ENCODE measurements at places on chromosomes 2 and 18. TPM values are rescaled to one million over a fixed set of nuclear protein-coding genes. Genes with fewer than 3 reads are reported as not detected.

DNA sequence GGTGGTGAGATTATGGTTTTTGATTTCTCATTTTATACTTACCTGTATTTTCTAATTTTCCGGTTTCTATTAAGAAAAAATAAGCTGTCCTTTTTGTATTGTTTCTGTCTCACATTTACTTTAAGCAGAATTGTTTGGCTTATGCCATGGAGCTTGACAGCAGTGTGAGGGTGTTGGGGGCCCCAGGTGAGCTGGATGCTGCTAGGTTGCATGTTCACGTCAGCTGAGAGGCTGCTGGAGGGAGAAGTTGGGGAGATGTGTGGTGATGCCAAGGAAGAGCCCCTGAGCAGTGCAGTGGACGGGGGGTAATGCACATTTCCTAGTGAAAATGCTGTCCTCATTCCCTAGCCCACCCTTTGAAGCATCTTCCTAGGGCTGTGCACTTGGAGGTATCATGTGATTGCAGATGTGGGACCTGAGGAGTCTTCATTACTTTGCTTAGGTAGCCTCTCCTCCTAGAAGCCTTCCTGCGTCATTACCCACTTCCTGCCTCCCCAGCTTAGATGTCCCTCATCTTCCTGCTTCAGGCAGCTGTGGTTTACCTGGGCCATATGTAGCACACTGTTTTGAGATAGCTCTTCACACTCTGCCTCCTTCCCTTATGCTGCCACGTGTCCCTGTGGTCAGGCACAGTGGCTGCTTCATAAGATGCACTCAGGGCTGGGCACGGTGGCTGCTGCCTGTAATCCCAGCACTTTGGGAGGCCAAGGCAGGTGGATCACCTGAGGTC is 16.2 kb downstream of the ATG16L1 start:
- no peak for DNase-seq

- DNase-seq = no peak
Measured at GRCh38 chr2:219958941-219959340, 331.5 kb downstream of the SLC4A3 start.

GRCh38 chr2:88892788-88893187 is 201.3 kb downstream of the RPIA start:
- no peak for DNase-seq

DNA sequence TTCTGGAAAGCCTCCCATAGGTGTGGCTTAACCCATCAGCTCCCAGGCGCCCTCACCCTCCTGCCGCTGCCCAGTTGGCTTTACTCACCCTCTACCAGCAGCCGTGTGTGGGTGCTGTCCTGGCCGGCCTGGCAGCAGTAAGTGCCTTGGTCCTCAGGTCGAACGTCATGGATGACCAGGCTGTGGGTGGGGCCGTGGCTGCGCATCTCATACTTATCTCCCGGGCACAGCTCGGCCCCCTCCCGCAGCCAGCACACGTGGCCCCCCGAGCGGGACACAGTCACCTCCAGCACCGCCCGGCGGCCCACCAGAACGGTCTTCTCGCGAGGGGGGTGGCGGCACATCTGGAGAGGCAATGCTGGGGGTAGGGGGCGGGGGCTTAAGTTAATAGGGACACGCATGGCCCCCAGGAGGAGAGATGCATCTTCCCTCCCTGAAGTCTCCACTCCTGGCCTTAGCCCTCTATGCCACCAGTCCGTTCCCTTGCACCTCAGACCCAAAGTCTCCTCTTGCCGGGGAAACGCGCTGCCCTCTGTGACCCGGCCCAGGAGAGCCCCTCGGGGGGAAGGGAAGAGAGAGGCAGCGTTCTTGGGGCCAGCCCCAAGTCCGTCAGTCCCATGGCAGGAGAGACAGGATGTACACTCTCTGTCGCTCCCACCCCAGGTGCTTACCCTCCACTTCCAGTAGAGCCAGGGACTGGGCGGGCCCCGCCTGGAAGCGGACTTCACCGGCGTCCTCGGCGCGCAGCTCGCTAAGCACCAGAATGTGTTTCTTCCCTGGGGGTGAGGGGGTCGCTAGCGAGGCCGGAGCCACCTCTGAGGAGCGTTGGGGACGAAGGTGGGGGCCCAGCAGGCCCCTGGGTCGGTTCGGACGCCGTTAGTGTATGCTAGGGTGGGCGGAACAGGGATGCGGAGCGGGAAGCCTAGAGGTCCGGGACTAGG is 7.9 kb downstream of the TMEM198 start:
- DNase-seq = peak; percentile 58

GRCh38 chr2:201984800-201985525 is 48.7 kb upstream of the FZD7 start:
- DNase-seq = peak; percentile 33

DNA sequence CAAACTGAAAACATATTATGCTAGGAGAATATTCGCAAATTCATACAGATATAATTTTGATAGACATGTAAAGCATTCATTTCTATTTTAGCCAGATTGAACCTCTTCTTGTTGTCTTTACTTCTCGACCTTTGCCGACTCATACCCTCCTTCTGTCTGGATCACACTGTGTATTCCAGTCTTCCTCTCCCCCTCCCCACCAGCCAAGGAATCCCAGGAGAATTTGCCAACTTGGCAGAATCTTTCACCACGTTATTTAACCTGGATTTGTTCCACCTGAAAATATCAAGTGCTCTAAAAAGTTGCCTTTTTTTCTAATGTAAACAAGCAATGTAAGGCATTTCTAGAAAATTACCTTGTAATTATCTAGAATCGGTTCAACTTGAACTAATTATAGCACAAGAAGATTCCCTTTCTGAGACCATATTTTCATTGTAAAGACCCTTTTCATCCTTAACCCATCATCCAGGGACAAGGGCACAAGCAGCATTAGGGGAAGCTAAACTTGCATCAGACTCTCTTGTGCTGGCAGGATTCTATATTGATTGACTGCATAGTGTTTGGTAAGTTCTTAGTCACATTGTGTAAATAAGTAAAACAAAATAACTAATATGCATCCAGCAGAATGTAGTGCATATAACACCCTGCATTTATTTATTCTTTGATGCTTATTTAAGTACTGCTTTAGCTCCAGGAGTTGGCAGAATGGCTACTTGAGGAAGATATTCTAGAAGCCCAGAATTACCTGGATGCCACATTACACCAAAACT is 1328.7 kb upstream of the NXPH2 start:
- DNase-seq = no peak

- DNase-seq = no peak
Measured at GRCh38 chr2:239677453-239678185, 276.8 kb upstream of the HDAC4 start.

GRCh38 chr2:172822585-172822984 is 86.9 kb downstream of the RAPGEF4 start:
- no peak for DNase-seq

RAB27B gene
- 1.1 TPM for total RNA-seq

IL1F10 gene
- not detected for total RNA-seq

CPS1 gene
- total RNA-seq = 11.7 TPM

LHCGR gene
- total RNA-seq = not detected

MREG gene
- 14.8 TPM for total RNA-seq

ZSCAN30 gene
- 2.3 TPM for total RNA-seq

SNED1 gene
- 3.2 TPM for total RNA-seq
